ENCODE measurements at places on chromosomes 2 and 18.

- DNase-seq = no peak
Measured at GRCh38 chr2:26469092-26469710, 8.7 kb downstream of the OTOF start.

- no peak for DNase-seq
Measured at GRCh38 chr2:165239230-165239629, at the start of gene SCN2A. SCN2A (plus strand) TSS chr2:165239414; CDS start chr2:165295824, 56,410 bp downstream.

DNA sequence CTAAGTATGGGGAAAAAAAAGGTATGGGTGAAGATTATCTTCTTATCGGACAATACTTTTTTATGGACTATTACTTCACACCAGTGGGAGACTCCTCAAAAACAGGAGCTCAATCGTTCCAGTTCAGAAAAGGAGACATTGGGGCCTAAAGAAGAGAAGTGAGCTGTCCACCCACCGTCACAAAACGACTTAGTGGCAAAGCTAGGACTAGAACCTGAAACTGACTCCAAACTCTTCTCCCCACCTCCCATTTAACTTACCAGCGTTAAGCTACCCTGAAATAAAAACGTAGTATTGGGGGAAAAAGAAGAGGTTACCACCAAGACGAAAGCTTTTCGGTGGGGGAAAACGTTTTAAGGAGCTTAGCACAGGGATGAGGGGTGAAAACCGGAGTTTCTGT is 503 bp downstream of the GTF3C3 start:
- DNase-seq = no peak

DNA sequence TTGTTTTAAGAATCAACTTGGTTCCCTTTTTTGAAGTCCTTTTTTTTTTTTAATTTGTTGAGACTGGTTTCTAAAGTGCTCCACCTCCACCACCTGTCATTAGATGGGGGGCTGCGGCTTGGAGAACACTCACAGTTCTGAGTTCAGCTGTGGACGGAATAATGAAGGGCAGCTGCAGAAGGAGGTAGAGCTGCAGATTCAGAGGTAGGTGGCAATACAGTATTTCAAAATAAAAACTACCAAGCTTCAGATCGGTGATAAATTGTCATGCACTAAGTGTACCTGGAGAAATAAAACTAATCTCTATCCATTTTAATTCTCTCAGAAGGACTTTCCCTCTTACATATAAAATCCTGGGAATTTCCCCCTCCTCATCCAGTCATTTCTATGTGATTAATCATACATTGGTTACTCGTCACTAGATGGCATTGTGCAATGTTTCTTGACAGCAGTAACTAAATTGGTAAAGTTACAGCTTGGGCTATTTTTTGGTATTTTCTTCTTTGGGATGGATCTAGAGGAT is 81.1 kb upstream of the SLC39A10 start:
- no peak for DNase-seq

DNA sequence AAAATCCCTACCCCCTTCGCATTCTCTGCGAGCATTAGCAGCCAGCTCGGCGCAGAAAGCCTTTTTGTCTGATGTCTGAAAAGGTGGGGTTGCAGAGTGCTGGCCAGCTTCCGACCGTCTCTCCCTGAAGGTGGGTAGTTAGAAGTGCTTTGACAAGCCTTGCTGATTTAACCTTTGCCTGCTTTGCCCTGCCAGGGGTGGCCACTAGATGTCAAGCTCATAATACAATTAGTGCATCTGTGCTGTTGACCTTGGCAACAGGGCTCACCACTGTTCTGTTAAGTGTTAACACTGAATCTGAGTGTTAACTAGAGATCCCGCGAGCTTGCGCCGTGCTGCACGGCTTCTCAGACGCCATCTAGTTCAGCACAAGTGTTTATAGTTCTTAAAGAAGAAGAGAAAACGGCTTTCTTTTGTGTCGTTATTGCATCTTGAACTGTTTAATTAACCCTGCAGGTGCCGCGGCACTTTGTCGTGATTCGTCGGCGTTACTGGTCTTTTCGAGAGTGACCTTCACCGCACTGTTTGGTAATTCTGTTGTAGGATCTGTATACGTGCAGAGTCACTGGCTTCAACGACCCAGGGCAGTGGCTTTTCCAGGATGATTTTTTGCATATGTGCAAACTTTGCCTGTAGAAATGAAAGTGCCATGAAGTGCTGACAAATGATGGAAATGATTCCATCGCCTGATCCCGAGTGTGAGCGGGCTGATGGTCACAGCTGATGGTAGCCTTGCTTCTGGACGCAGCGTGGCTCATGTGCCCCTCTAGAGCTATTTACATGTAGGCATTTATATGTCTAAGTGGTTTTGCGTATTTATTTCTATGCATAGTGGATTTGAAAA is 5.5 kb downstream of the SALL3 start:
- no peak for DNase-seq

- no peak for DNase-seq
Measured at GRCh38 chr2:16012626-16013358, 72.4 kb downstream of the MYCN start.

- DNase-seq = no peak
Measured at GRCh38 chr2:275466-275865, 10.7 kb downstream of the ACP1 start.

GRCh38 chr2:37923308-37924055 is 1.6 kb upstream of the RMDN2 start:
- no peak for DNase-seq

GRCh38 chr2:66494708-66495107 is 59.8 kb downstream of the MEIS1 start:
- DNase-seq = no peak

GRCh38 chr2:152456262-152456661 is 121.3 kb downstream of the FMNL2 start:
- DNase-seq = no peak

DNA sequence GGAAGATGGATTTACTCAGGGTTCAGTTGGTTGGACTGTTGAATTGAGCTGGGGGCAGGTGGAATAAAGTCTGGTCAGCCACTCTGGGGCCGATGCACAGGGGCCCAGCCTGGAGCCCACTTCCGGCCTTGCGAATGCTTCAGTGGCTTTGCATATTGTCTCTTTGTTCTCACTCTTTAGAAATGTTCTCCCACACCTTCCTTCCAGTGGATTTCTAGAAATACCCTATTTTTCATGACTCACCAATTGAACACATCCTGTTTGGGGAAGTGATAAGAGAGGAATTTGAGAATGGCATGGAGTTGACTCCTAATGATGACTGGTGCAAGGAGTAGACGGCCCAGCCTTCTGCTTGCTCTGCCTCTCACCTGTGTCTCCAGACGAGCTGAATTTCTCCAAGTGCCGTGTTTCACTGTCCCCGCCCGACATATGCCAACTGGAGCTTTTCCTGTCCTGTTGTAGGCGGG is 28.1 kb downstream of the ASAP2 start:
- no peak for DNase-seq

- no peak for DNase-seq
Measured at GRCh38 chr2:231634412-231634811, 41.7 kb downstream of the TEX44 start.

- DNase-seq = no peak
Measured at GRCh38 chr2:5515693-5516092, 176.5 kb upstream of the SOX11 start.

DNA sequence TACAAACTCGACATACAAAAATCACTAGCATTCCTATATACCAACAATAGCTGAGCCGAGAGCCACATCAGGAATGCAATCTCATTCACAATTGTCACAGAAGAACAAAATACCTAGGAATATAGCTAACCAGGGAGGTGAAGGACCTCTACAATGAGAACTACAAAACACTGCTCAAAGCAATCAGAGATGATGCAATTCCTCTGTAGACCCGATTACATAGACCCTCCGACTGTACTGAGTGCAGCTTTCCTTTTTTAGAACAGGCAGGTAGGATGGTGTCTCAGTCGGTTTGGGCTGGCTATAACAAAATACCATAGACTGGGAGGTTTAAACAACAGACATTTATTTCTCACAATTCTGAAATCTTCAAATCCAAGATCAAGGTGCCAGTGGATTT is 139.5 kb upstream of the REV1 start:
- DNase-seq = no peak

DNA sequence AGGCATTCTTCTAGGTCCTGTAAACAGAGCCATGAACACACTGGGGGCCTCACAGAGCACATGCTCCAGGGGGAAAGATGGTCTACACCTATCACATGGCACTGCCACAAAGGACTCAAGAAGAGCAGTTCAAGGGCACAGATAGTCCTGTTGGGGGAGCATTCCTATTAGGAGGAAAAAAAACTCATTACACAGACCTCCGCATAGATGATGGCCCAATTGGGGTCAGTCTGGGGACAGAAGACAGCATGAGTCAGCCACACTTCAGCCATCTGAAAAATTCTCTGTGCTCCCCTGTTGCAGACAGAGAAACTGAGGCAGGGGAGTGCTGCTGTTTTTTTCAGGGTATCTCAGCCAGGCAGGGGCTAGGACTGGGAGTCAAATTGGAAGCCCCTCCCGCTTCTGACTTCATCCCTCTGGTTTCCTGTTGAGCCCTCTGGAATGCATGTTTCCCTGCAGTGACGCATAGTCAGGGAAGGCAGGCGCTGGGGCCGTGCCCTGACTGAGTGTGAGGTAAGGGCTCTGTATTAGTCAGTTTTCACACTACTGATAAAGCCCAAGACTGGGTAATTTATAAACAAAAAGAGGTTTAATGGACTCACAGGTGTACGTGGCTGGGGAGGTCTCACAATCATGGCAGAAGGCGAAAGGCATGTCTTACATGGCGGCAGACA is 67.9 kb downstream of the RHOB start:
- DNase-seq = no peak

- DNase-seq = no peak
Measured at GRCh38 chr2:190447766-190448165, 39.6 kb downstream of the MFSD6 start.

- DNase-seq = no peak
Measured at GRCh38 chr2:130807659-130808385, 28.9 kb upstream of the ARHGEF4 start.

DNA sequence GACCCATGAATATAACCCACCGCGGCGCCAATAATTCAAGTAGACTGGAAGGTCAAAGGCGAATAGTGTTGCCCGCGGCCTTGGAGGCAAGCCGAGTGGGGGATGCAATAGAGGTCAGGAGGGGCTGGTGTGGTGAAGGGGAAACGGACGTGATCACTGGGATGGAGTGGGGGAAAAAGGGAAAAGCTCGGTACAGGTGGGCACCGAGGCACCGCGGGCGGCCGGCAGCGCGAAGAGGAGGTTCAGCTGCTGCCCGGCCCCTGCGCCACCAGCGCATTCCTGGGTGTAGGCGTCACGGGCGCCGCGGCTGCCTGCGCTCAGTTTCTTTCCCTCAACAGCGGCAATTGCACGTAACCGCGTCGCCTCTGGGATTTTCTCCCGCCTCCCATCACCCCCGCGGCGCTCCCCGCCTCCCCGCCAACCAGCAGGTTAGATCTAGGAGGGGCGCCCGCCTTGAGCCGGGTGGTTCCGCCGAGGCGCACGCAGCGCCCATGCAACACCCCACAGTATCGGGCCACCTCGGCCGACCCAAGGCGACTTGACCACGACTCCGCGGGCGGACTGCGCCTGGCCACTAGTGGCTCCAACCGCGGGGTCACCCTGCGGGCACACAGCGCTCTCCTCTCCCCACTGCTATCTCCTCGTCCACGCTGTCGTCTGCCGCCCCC is 1.5 kb downstream of the RND3 start:
- DNase-seq = no peak

GRCh38 chr2:12605936-12606335 is 110.8 kb upstream of the TRIB2 start:
- no peak for DNase-seq

GRCh38 chr2:60676706-60677330 is 79.2 kb upstream of the PAPOLG start:
- DNase-seq = no peak

DNA sequence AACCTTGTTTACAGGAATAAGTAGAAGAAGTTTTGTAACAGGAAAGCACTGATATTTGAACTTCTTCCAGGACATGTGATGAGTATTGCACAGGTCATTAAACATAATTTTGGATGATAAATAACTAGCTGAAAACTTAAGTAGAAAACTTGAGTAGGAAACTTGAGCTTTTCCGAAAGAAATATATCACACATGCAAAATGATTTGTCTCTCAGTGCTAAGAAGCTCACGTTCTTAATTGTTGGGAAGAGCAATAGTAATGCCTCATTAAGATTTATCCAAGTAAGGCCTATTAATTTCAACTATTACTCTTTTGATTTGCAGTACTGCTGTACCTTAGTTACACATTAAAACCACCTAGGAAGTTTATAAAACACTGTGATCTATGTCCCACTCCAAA is 1921.9 kb upstream of the LRRTM1 start:
- DNase-seq = no peak

DNA sequence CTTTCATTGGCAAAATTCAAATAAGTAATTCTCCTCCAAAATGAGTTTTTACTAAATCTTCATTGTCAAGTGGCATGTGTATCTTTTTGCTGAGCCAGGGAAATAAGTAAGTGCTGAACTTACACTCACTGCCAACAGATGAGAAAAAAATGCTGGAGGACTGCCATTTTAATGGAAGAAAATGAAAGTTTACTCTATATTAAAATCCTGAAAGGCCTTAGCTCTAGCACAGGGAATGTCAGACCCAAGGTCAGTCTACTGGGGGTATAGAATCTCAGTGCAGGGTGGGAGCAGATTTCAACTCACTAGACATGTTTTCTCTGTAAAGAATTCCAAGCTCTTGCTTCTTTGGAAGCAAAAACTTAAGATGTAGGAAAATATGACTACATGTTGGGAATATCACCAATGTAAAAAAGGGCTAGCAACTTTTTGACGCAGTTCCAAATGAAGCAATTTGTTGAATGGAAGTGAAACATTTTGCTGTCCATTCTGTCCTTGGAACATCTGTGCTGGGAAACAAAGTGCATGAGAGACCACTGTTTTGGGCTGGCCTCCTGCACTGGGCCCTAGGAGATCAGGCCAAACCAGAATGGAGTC is 127.0 kb downstream of the ST6GAL2 start:
- no peak for DNase-seq

DNA sequence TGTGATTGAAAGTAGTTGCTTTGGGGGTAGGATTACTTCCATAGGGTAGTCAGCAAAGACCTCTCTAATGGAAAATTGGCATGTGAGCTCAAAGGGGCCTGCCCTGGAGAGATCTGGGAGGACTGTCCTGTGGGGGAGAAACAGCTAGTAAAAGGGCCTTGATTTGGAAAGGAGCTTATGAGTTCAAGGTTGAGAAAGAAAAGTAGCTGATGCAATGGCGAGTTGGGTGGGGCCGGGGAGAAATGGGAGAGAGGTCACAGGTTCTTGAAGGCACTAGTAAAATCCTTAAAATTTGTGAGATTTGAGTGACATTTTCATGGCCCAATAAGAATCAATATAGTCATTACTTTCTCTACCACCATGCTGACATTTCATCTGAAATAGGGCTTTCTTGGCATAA is 82.0 kb upstream of the CCDC195 start:
- DNase-seq = no peak

- no peak for DNase-seq
Measured at GRCh38 chr2:227325839-227326195, 766 bp downstream of the MFF start.

DNA sequence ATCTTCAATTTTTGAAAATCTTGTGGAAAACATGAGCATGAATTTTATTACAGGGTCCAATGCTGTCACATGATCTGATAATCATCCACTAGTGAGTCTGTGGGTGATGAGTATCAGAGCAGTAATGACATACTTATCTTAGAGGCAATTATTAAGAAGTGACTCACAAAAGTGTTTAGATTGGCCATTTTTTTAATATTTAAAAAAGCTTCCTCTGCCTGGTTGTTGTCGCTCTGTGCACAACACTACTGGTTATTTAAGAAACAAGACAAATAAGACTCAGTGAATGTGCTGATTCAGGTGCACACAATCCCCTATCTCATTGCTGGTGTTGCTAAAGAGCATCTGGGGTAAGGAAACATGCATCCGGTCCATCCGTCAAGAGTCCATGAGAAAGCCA is 665.8 kb upstream of the ZEB2 start:
- DNase-seq = no peak

GRCh38 chr18:62957885-62958472 is 242.6 kb downstream of the PHLPP1 start:
- DNase-seq = no peak

Measured in stimulated activated CD8-positive, alpha-beta memory T cell treated with anti-CD3 and anti-CD28 coated beads, Interleukin-4, amount 100 ng/mL, for 1 hour (primary cell).